ENCODE measurements at places on chromosomes 13 and 19. TPM values are rescaled to one million over a fixed set of nuclear protein-coding genes. Genes with fewer than 3 reads are reported as not detected.

IQCN gene
- 0.32 TPM for total RNA-seq

DNA sequence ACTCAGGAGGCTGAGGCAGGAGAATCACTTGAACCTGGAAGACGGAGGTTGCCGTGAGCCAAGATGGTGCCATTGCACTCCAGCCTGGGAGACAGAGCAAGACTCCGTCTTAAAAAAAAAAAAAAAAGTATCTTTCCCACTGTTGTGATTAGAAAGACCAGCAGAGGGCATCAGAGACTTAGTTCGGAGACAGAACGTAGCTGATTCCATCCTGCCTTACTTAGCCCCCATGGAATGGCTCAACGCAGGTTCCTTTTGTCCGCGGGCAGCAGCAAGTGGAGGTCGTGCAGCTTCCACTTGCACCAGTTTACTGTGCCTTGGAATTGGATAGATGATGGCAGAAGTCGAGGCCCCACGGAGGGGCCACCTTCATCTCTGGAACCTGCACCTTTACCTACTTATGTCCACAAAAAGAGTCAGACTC lies 8.1 kb downstream of the TIMM29 start:
- peaks cover 6% of the 10 kb centered on the region for H3K4me1 ChIP-seq
- no peaks in the 10 kb centered on the region for H3K27me3 ChIP-seq
- no peak overlapping the region for H3K27ac ChIP-seq
- no peaks in the 10 kb centered on the region for H3K36me3 ChIP-seq
- peak; percentile 14 for DNase-seq

TUBB4A gene
- total RNA-seq: 7.8 TPM

- peaks cover 26% of the 10 kb centered on the region for H3K27me3 ChIP-seq
- no peak overlapping the region for H3K4me3 ChIP-seq
- H3K4me1 ChIP-seq: no peaks in the 10 kb centered on the region
Measured at GRCh38 chr13:109819874-109820273, 33.5 kb upstream of the IRS2 start.

DNA sequence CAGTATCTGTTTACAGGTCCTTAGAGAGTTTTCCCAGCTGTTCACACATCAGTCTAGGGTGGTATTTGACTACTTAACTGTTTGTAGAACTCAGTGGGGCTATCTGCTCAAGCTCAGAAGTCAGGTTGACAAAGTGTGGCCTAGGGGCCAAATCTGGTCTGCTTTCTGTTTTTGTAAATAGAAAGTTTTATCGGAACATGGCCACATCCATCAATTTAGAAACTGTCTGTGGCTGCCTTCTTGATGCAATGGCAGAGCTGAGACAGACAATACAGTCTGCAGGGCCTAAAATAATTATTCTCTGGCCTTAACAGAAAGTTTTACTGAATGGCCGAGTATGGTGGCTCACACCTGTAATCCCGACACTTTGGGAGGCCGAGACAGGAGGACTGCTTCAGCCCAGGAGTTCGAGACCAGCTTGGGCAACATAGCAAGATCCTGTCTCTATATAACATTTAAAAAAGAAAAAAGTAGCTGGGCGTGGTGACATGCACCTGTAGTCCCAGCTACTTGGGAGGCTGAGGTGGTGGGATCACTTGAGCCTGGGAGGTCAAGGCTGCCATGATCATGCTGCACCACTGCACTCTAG lies 2.4 kb downstream of the SMG9 start:
- no peak for DNase-seq
- H3K4me3 ChIP-seq: peak overlapping the region; percentile 1
- H3K27ac ChIP-seq: peak overlapping the region; percentile 100
- H3K27me3 ChIP-seq: peaks cover 12% of the 10 kb centered on the region

IER2 gene
- 132 TPM for total RNA-seq

UBE2L5 gene
- not detected for total RNA-seq

TNNT1 gene
- total RNA-seq: not detected

- no peaks in the 10 kb centered on the region for H3K36me3 ChIP-seq
- DNase-seq: no peak
- no peak overlapping the region for H3K4me3 ChIP-seq
- no peaks in the 10 kb centered on the region for H3K27me3 ChIP-seq
- no peak overlapping the region for H3K27ac ChIP-seq
Measured at GRCh38 chr13:96796091-96796633, 198.1 kb downstream of the OXGR1 start.

DNA sequence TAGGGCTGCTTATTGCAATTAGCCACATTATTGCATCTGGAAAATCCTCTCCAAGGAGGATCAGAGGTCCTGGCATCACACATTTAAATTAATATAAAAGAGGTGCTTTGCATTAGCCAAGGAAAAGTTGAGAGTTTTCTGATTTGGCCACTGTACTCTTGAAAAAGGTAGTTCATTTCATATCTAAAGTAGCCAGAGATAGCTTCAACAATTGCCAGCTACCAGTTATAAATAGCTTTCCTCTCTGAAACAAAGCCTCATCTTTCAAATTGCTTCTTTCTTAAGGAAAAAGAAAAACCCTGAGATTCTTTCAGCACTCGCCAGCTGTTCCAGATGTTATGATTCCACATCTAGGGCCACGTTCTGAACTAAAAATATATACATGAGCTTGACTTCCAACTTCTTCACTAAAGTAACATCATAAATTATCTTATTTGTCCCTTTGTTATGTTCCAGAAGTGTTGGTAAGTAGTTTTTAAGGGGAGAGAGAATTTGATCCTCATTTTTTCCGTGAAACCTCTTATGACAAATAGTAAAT lies 69.6 kb downstream of the ERCC5 start:
- H3K4me1 ChIP-seq: no peaks in the 10 kb centered on the region
- H3K27ac ChIP-seq: no peak overlapping the region
- no peaks in the 10 kb centered on the region for H3K36me3 ChIP-seq
- DNase-seq: no peak
- peaks cover 28% of the 10 kb centered on the region for H3K27me3 ChIP-seq

- H3K36me3 ChIP-seq: no peaks in the 10 kb centered on the region
- H3K27me3 ChIP-seq: peaks cover 67% of the 10 kb centered on the region
- H3K27ac ChIP-seq: no peak overlapping the region
- DNase-seq: peak; percentile 29
Measured at GRCh38 chr19:46478356-46478986, 7.1 kb upstream of the PNMA8A start.

COMP gene
- total RNA-seq: not detected

DNA sequence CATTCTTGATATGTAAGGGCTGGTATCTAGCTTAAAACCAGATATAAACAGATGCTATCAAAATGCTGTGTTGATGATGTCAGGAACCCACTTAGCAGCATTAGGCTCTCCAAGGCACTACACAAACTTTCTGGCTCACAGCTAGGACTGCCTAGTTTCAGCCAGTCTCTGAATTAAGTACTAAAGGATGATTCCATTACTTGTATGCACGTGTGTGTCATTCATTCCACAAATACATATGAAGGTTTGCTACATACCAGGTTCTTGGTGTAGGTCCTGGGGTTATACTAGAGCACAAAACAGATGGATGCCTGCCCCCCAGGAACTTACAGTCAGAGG lies 151.5 kb downstream of the RGCC start:
- H3K27me3 ChIP-seq: no peaks in the 10 kb centered on the region
- H3K36me3 ChIP-seq: peaks cover 15% of the 10 kb centered on the region
- H3K4me3 ChIP-seq: no peak overlapping the region
- H3K27ac ChIP-seq: no peak overlapping the region
- H3K4me1 ChIP-seq: no peaks in the 10 kb centered on the region
- no peak for DNase-seq

DNA sequence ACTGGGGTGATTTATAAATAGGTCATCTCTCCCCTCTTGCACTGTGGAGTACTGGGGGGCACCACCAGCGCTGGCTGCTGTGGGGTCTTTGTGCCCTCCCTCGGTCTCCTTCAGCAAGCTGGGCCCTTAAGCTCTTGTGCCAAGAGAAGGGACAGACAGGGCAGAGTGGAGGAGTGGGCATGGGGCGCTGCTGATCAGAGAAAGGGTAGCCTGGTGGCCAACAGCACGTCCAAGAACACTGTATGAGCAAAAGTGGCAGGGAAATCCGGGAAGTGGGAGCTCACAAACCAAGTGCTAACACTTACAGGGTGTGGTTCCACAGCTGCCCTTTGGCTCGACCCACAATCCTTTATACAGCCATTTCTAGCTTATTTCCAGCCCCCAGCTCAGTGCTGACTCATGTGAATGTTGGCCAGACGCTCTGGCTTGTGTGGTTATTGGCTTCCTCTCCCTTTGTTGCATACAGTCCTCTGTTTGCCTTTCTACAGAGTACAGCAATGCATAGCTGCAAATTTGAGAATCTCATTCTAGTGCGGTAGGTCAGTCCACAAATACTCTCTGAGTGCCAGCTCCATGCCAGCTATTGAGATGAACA lies 298.8 kb downstream of the SHISA2 start:
- no peaks in the 10 kb centered on the region for H3K36me3 ChIP-seq
- no peak overlapping the region for H3K27ac ChIP-seq

GRCh38 chr19:46471116-46471733 lies at the start of gene PNMA8A:
Gene PNMA8A (minus strand): TSS chr19:46471563. CDS start chr19:46471035, 528 bp downstream.
- H3K4me3 ChIP-seq: peak within 1 kb of the TSS; percentile 69
- peak; percentile 74 for DNase-seq
- H3K4me1 ChIP-seq: peaks cover 3% of the 10 kb centered on the region
- H3K27ac ChIP-seq: no peak within 1 kb of the TSS
- H3K36me3 ChIP-seq: no peaks in the 10 kb centered on the region
- peaks cover 51% of the 10 kb centered on the region for H3K27me3 ChIP-seq

DNA sequence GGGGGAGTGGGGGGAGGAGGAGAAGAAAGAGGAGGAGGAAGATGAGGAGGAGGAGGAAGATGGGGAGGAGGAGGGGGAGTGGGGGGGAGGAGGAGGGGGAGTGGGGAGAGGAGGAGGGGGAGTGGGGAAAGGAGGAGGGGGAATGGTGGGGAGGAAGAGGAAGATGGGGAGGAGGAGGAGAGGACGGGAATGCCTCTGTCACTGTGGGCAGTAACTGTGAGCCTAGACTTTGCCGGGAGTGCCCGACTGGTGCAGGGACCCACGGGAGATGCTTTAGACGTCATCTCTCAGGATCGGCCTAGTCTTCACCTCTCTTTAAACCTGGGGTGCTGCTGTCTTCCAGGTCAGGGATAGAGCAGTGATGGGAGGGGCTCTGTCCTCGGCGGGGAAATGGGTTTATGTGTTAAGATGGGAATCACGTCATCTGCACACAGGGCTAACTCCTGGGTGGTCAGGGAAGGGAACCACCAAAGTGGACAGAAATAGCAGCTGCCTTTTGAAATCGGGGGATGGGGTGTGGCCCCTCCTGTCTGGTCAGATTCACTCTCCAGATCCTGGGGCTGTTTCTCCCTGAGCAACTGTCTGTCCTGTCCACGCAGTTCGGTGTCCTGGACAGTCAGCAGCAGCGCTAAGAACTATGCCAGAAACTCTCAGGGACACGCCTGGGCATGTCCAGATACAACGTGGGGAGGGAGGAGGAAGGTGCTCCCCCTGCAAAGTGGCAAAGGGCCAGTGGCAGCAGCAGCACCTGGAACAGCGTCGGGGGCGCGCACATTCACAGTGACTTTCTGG lies 26.9 kb downstream of the GAS6 start:
- H3K4me1 ChIP-seq: peaks cover 6% of the 10 kb centered on the region
- H3K4me3 ChIP-seq: no peak overlapping the region
- DNase-seq: no peak
- H3K27ac ChIP-seq: no peak overlapping the region
- H3K36me3 ChIP-seq: peaks cover 4% of the 10 kb centered on the region

AP1M2 gene
- not detected for total RNA-seq

GRCh38 chr19:15863272-15863671 lies 34.6 kb downstream of the CYP4F2 start:
- H3K36me3 ChIP-seq: no peaks in the 10 kb centered on the region
- no peak overlapping the region for H3K4me3 ChIP-seq
- H3K27ac ChIP-seq: no peak overlapping the region

LRP3 gene
- total RNA-seq: 0.91 TPM
